ENCODE measurements at places on chromosomes 5 and 9.

GRCh38 chr9:130858739-130859705 is 24.0 kb downstream of the ABL1 start:
- no peak for DNase-seq

DNA sequence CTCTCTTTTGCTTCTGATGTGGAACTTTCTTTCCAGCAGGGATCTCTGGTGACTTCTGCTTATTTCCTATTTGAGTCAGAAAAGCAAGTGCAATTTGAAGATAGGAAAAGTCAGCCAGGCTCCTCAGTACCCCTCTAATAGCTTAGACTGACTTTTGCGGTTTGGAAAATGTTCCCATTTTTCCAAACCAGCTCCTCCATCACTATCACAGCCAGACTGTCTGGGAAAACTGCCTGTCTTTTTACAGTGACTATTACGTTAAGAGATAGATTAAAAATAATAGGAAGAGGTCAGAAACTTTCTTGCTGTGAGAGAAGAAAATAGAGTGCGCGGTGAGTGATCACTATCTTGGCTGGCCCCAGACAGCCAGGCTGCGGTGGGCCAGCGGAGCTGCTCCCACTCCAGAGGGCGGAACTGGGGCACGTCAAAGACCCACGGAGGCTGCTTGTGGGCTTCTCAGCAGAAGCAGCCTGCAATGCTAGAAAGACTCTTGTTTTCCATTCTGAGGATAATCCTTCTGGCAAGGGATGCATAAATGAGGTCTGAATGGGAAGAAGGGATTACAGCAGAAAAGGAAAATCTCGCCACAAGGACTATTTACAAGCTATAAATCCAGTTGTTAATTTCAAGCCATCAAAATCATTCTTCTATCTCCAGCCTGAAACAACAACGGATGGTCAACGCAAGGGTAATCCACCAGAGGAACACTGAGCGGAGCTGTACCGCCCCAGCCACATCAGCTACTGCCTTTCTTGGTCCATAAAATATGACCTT is 151.0 kb upstream of the MSX2 start:
- DNase-seq: no peak

DNA sequence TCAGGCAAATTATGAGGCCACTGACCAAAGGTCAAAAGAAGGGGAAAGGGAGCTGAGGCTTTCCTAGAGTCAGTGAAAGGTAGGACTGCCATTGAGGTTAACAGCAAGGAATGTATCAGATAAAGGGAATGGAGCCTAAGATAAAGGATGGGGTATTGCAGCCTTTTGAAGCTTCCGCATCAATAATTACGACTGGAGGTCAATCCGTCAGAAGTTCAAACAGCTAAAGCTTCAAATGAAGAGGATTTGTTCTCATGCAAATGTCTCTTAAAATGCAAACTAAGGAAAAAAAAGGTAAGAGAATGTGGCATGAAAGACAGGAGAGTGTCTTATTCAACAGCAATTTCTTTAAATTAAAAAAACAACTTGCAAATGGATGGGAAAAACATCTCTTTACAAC is 341.1 kb upstream of the RGMB start:
- DNase-seq: no peak

DNA sequence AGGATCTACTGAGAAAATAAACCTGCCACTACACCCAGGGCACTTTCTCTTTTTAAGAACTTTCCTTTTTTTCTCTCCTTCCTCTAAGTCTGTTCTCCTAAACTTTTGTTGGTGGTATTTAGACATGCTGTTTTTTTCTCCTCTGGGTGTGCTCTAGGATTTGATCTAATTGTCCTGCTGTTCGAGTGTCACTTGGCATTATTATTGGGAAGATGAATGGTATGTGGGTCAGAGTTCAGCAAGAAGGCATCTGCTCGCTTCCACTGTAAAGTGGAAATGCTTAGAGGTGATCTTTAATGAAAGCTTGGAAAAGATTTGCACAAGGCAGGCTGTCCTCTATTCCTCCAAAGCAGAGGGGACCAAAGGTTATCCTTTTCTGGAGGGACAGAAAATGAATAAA is 1.3 kb upstream of the PLPPR1 start:
- no peak for DNase-seq

- no peak for DNase-seq
These were observed 43.1 kb downstream of the SAXO1 start for GRCh38 chr9:18989865-18990264.

- no peak for DNase-seq
These were observed 191.2 kb downstream of the CDH9 start for GRCh38 chr5:26847041-26847736.

GRCh38 chr9:22622815-22623214 is 176.2 kb downstream of the DMRTA1 start:
- no peak for DNase-seq

DNA sequence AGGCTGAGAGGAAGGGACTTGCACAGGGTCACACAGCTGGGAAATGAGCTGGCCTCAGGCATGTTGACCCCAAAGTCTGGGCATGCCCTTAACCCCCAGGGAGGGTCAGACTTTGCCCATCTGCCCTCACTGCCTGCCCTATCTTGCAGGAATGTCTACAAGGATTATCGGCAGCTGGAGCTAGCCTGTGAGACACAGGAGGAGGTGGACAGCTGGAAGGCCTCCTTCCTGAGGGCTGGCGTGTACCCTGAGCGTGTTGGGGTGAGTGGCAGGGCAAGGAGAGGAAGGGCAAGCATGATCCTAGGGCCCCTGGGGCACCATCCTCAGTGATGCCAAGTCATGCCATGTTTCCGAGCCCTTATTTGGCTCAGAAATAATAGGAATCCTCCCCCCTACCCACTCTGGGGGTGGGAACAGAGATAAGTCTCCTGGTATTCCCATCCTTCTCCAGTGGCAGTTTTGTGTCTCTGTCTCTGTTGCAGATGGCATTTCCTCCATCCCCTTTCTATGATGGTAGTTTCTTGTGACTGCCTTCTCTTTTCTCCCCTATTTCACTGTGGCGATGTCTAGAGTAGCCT is 28.5 kb downstream of the GOLGA2 start:
- no peak for DNase-seq

DNA sequence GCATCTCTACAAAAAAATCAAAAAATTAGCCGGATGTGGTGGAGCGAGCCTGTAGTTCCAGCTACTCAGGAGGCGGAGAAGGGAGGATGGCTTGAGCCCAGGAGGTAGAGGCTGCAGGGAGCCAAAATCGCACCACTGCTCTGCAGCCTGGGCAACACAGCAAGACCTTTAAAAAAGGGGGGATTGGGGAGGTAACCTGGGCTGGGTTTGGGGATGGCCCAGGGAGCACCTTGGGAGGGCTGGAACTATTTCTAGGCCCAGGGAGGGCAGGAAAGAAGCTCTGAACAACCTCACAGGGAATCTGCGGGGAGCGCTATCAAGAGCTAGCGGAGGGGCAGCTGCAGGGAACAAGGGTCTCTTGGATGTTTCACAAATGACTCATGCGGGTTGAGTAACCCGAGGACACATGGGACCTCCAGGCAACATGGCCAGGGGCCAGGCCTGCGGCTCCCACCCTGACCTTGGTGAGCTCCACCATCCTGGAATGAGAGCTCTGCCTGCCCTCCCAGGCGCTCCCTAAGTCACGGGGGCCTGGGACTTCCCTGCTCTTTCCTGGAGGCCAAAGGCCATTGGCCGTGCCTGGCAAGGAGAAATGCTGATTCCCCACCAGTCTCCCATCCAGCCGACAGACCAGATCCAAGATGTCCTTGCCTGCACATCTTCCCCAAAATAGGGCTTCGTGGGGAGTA is 23.4 kb downstream of the SARDH start:
- DNase-seq: no peak

GRCh38 chr5:151642472-151643140 is 44.1 kb downstream of the SPARC start:
- no peak for DNase-seq

DNA sequence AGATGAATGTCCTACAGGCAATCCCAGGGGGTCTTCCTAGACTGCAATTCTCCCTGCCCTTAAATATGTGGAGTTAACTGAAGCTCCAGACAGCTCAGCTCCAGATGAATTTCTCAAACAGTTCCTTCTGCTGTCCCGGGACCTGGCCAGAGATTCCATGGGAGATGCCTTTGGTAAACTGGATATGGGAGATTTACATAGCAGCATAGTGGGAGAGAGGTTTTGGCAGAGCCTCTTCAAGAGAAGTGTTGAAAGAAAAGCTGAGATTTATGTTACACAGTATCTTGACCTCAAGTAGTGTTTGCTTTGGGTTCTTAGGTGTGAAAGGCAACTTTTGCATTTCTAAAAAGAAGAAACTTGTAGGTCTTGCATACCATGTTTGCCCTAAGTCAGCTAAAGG is 364.9 kb downstream of the ARRDC3 start:
- DNase-seq: no peak

DNA sequence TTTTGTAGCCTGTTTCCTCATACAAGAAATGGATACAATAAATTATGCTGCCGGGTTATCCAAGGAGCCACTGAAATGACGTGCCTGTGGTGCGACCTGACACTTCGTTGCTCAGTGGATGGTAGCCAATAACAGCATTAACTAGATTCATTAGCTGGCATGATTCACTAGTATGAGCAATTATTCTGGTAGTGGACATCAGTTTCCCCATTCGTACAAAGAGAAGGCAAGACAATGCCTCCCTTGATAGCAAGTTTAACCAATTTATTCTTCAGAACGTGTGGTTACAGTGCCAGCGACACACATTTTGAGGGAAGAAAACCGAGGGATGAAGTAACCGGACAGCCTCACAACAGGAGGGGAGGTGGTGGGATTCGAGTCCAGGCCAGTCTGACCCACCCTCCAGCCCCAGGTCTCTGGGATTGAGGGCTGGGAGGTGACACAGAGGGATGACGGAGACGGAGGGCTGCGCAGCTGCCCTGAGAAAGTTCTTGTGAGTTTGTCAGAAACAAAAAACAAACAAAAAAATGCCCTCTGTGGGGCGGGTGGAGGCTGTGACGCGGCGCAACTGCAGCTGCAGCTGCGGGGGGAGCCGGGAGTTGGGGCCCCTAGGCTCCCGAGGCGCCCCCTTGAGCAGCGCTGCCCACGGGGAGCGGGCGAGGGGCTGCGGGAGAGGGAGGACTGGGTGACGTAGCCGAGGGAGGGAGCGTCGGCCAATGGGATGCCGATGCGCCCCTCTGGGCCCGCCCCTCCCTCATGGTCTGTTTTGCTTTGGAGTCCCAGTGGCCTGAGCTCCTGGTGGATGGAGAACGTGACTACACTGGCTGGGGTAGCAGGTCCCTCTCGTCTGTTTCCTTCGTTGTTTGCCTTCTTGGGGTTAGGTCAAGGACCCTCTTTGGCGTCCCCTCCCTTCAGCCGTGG is 10.9 kb downstream of the LHX2 start:
- DNase-seq: no peak

DNA sequence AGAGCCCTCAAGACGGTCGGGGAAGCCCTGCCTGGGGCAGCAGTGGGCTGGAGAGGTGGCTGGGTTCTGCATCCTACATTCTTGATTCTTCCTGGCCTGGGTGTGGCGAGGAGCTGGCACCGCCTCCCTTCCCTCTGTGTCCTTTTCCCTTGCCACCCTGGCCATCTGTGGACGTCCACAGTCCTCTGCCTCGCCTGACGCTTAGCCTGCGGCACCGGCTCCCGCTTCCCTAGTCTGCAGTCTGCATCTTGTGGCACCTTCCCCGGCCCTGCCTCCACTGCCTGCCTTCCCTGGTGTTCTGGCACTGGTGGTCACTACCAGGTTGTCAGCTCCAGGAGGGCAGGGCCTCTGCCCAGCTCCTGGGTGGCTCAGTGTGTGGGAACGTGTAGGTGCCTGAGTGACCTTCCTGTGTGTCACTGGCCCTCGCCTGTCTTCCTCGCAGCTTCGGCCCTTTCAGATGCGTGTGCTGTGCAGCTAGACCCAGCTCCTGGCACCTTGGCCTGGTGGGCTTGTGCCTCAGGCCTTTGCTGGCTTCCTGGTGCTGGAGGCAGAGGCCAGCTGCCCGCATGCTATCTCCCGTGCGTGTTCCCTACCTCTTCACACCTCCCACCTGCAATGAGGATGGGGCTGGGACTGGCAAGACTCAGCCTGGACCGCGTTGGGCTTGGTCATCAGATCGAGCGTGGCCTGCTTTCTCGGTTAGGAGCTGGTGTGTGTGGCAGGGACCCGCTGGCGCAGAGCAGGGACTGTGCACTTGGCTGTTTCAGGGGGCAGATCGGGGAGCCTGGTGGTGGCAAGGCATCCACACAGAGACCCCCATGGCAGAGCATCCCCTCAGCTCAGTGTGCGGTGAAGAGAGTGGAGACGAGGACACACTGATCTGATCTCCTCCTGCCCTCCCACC is 20.9 kb downstream of the TRAF2 start:
- DNase-seq: no peak

GRCh38 chr9:78918976-78919375 is 622.1 kb downstream of the PSAT1 start:
- no peak for DNase-seq
